ENCODE measurements at places on chromosomes 12 and 14.

- no peak for DNase-seq
- H3K36me3 ChIP-seq, result no peaks in the 10 kb centered on the region
- no peaks in the 10 kb centered on the region for H3K27me3 ChIP-seq
- no peaks in the 10 kb centered on the region for H3K4me1 ChIP-seq
Measured at GRCh38 chr14:88748288-88748687, 44.5 kb downstream of the EML5 start.

DNA sequence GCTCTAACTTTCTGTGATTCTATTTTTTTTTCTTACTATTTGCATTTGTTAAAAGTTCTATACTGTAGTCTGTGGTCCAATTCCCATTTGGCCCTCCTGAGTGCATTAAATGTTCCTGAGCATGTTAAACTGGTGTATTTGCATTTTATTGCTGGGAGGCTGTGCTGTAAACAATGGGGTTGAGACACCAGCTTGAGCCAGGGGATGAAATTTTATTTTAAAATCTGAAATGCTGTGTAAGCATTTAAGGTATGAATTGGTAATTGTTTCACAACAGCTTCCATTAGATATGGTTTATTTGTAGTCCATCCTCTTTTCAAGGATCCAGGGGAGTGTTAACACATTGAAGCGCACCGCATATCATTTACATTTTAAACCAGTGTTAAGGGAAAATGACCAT is 89.9 kb upstream of the RFX4 start:
- H3K4me3 ChIP-seq, result no peak overlapping the region
- no peak overlapping the region for H3K27ac ChIP-seq
- H3K36me3 ChIP-seq, result no peaks in the 10 kb centered on the region
- H3K4me1 ChIP-seq, result no peaks in the 10 kb centered on the region
- DNase-seq, result no peak

GRCh38 chr14:35959835-35960234 is 133.7 kb downstream of the BRMS1L start:
- H3K4me3 ChIP-seq, result no peak overlapping the region
- H3K4me1 ChIP-seq, result no peaks in the 10 kb centered on the region
- peaks cover 2% of the 10 kb centered on the region for H3K27me3 ChIP-seq
- no peak overlapping the region for H3K27ac ChIP-seq
- no peak for DNase-seq

DNA sequence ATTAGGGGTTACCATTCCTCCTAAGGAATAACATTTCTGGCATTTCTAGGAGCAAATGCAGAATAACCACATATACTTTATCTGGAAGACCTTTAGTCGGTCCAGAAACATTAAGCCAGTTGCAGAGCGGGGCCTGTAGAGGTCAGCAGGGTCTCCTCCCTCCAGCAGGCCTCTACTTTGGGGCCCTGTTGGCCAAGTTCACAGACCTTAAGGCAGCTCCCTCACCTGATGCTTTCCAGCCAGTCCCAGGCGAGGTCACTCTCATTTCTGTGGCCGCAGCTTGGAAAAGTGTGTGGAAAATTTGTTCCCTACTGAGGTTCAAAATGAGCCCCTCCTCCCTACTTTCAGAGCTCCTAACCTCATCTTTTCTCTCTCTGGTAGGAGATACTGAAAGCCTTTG is 74.1 kb downstream of the ESR2 start:
- DNase-seq, result no peak
- H3K4me1 ChIP-seq, result peaks cover 53% of the 10 kb centered on the region
- no peaks in the 10 kb centered on the region for H3K27me3 ChIP-seq
- H3K36me3 ChIP-seq, result no peaks in the 10 kb centered on the region
- no peak overlapping the region for H3K4me3 ChIP-seq

DNA sequence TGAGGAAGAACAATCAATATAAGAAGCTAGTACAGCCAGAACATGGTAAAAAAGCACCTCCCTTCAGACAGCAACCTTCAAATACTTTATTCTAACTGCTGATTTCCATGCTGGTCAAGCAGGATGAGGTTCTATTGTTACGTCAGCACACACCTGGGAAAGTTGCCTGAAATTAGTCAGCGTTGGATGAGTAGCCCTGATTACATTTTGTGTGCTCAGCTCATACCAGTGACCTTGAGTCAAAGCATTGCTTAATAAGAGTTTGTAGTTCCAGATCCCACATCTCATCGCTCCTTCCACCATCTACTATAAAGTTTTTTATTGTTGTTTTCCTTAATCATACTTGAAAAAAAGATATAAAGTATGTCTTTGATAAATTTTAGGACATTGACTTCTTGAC is 361.5 kb downstream of the EGLN3 start:
- no peaks in the 10 kb centered on the region for H3K36me3 ChIP-seq
- no peaks in the 10 kb centered on the region for H3K27me3 ChIP-seq
- H3K27ac ChIP-seq, result no peak overlapping the region
- H3K4me3 ChIP-seq, result no peak overlapping the region
- H3K4me1 ChIP-seq, result peaks cover 10% of the 10 kb centered on the region

DNA sequence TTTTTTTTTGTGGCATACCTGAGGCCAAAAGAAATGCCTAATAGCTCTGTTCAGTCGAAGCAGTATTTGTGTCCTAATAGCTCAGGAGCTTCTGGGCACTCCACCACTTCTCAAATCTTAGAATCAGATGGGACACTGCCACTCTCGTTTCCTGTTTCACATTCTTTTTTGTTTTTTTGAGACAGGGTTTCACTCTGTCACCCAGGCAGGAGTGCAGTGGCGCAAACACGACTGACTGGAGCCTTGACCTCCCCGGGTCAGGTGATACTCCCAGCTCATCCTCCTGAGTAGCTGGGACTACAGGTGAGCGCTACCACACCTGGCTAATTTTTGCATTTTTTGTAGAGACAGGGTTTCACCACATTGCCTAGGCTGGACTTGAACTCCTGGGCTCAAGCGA is 52.7 kb downstream of the SPPL3 start:
- no peak for DNase-seq
- no peak overlapping the region for H3K27ac ChIP-seq
- peaks cover 34% of the 10 kb centered on the region for H3K4me1 ChIP-seq
